ENCODE measurements at places on chromosomes 6 and 20.

DNA sequence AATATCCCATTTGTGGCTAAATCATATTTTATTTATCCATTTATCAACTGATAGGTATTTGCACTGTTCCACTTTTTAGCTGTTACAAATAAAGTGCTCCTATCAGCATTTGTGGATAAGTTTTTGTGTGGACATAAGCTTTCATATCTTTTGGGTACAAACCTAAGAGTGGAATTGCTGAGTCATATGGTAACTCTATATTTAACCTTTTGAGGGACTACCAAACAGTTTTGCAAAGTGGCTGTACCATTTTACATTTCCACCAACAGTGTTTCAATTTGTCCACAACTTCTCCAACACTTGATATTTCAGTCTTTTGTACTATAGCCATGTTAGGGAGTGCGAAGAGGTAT, 23.6 kb upstream of the ECHDC1 start:
- no peak for DNase-seq

DNA sequence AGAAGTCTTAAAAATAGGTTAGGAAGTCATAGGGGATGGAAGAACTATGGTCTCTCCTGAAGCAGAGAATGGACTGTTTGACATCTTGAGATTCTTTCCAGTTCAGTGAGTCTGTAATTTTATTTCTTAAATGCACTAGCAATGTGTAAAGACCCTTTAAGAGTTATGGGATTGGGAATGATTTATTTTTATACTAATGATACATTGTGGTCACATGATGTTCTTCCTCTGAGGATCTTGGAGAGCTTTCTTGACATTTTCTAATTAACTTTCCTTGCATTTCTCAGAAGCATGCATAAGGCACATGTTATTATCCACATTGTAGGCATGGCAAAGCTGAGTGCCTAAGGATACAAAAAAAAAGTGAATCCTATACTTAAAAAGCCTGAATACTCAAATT, 507.6 kb upstream of the NRSN1 start:
- no peak for DNase-seq

DNA sequence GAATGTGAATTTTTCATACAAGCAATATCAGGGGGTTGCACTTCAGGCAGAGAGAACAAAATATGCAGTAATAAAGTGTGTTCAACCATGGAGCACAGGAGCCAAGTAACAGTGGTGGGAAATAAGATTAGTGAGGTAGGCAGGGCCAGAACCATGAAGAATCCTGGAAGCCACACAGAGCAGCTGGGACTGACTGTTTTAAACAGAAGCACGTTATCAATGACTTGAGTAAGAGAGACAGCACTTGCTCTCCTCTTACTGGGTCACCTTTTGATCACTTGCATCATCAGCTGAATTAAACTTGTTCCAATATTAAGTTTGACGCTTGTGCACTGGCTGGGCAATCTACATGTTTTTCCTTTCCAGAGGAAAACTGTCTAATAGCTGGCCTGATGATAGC, 238.5 kb downstream of the TBX18 start:
- DNase-seq, result no peak

GRCh38 chr20:39019805-39020325, 57.7 kb downstream of the DHX35 start:
- peak; percentile 79 for DNase-seq

DNA sequence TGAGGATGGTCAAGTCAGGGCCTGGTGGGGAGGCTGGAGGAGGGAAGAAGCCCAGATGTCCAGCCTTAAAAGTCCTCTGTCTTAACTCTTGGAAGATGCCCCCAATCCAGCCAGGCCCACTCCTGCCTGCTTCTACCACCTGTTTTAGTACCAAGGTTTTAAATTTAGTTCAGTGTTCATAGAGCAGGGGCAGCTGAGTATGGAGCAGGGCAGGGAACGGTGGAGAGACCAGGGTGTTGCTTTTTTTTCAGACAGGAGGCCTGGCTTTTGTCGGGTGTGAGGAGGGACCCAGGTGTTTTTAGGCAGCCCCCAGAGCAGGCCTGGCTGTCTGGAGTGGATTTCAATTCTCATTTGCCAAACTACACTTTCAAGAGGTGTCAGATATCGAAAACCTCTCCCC, 278.8 kb downstream of the CDC5L start:
- no peak for DNase-seq

DNA sequence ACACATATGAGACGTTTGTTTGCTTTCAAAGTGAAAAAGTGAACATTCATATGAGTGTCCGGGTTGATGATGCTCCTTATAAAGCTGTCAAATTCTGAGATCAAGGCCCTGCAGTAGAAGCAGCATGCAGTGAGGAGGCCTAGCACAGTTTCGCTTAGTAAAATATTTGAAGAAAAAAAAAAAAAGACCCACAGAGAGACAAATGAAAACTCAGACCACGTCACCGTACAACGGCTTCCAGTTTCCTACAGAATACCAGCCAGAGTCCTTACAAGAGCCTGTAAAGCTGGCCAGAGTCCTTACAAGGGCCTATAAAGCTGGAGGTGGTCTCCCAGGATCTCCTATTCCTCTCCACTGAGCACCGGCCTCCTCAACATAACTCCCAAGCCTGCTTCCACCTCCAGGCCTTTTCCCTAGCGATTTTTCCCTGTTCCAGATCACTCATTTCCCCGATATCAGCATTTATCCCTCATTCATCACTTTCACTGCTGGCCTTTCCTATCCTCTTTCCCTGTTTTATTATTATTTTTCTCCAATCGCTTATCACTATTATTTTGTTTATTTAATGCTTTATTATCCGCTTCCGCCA, 1.5 kb upstream of the HMGN4 start:
- no peak for DNase-seq

GRCh38 chr6:26441977-26442376, 1.7 kb downstream of the BTN3A3 start:
- no peak for DNase-seq

- no peak for DNase-seq
These were observed 115.8 kb upstream of the SPTLC3 start for GRCh38 chr20:12893019-12893418.

All from GM12878 (cell line).